Lung microvascular endothelial cell (primary cell): ENCODE measurements at places on chromosomes 11 and 22.
A peak's percentile ranks its signal among the peaks of the same experiment; 100 is the strongest.

GRCh38 chr11:72595292-72595684 is 78.9 kb downstream of the PDE2A start:
- DNase-seq: no peak

DNA sequence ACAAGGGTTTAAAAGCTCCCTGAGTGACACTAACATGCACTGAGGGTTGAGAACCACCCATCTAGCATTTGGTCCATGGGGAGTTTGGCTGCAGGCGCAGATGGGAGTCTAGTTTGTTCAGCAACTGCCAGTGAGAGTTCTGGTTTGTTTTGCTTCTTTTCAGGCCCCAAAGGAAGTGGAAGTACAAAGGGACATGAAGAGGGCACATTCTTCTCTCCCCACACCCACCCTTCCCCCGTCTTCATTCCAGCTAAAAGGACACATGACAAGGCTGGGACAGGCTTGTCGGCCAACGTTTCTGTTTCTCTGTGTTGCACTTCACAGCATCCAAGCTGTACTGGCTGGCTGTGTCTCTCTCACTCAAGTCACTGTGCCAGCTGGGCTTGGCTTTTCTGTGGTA is 8.2 kb upstream of the ENDOD1 start:
- peak; percentile 59 for DNase-seq

DNA sequence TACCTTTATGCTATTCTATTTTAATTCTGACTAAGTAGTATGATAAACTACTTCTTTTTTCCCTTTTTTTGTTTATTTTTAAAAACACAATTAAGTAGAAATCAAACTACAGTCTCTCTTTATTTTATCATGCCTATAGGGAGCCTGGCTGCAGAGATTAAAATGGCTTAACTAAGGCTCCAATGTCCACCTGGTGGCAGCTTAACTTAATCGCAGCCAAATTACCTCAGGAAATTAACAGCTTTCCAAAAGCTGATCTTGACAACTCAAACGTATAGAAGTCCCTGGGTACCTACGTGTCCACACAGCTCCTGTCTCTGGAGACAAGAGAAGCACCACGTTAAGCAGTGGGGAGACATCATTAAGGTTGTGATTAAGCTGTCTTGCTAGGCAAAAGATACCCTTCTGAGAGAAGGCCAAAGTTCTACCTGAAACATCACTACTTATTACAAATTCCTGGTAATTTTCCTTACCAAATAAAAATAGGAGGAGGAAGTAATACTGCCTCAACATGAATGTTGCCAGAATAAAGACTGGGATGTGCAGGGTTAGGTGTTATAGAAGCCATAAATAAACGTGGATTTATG is 63.2 kb upstream of the SNX19 start:
- DNase-seq: peak; percentile 17

DNA sequence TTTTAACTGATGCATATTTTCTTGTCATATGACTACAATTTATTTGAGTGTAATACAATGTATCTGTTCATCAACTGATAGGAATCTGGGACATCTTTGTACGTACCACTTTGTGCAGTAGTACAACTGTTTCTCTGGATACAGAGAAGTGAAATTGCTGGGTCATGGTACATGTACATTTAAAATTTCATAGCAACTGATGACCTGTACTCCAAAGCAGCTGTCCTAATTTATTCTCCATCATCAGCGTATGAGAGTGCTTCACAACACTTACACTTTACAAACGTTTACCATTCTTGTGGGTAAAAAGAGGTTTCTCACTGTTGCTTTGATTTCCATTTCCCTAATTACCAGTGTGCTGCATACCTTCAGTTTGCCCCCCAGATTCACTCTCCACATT is 552.8 kb upstream of the CADM1 start:
- no peak for DNase-seq

DNA sequence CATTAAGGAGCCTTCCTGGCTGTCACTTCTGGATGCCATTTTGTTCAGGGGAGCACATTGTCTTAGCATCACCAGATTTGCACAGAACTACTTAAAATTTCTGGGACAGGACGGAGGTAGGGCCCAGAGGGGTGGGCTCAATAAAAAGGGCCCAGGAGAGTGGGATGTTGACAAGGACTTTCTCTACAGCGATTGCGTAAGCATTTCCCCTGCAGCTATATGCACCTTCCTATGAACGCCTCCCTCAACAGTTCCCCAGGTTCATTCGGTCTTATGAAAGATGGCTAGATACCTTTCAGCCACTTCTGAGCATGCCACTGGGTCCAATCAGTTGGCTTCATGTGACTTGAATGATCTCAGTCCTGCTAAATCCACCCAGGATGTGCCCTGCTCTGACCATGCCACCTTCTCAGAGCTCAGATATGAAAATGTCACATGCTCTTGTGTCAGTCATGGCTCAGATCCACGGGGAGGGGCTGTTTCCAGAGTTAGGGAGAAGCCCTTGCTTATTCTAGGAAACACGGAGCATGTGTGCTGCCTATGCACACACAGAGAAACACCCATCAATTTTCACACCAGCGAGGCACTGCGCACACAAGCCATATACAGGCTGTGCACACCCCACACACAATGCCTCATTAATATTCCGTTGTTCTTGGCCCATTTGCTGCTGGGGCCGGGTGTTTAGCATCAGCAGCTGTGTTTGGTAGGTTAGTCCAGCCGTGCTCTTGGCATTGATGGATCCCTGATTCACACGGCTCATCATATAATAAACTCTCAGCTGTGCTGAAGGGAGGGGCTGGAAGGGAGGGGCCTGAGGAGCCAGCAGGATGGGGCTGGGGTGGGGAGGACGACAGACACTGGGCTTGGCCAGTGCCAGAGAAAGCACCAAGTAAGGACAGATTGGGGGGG is 52.5 kb upstream of the NNMT start:
- peak; percentile 32 for DNase-seq

DNA sequence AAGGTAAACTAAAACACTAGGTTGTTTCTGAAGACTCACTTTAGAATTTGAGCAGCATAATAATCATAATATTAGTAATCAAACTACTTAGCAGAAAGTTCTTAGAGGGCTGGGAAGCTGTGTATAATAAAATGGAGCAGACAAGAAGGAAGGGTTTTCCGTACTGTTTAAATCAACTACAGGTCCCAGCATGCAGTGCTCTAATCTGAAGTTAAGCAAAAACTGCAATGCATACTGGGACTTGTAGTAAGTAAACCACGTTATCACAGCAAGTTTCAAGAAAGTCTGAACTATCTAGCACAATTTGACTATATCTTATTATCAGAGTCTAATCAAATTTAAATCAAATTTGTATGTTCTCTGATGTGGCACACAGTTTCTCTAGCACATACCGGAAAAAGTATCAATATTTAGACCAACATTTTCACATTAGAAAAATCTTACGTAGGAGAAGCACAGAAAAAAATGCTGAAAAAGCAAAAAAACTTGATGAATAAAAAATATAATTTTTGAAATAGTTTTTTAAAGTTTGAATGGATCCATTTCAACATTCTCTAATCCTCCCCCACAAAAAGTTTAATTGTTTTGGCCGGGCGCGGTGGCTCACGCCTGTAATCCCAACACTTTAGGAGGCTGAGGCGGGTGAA is 8.2 kb downstream of the PHF21A start:
- DNase-seq: peak; percentile 73

GRCh38 chr11:95760941-95761340 is 28.6 kb downstream of the FAM76B start:
- no peak for DNase-seq

DNA sequence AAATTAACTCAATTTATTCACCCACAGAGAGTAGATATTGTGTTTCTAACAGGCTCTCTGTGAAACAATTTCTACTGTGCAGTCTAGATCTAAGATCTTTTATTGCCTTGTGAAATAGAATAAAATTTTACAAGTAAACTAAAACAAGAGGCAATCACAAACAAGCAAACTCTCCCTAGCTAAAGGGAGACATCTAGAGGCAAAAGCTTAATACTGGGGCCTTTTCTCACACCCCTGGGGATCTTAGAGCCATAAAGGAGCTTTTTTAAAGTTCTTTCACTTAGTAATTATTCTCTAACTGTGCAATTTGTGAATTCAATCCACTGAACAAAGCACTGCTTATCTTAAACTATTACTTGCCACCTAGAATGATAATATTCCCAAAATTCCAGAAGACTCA is 19.7 kb downstream of the ALG9 start:
- peak; percentile 35 for DNase-seq

GRCh38 chr22:48342732-48343131 is 1484.9 kb downstream of the BRD1 start:
- no peak for DNase-seq

DNA sequence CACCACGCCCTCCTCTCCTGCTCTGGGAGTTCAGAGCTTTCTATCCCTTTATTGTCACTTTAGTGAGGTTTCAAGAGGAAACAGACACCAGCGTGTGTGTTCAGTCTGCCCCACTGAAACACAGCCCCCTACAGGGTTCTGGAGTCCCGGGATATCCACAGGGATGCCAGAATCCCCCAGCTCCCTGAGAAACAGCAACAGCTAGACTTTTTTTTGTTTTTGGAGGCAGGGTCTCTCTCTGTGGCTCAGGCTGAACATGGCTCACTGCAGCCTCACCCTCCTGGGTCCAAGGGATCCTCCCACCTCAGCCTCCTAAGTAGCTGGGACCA is 10.4 kb downstream of the SULT4A1 start:
- no peak for DNase-seq

DNA sequence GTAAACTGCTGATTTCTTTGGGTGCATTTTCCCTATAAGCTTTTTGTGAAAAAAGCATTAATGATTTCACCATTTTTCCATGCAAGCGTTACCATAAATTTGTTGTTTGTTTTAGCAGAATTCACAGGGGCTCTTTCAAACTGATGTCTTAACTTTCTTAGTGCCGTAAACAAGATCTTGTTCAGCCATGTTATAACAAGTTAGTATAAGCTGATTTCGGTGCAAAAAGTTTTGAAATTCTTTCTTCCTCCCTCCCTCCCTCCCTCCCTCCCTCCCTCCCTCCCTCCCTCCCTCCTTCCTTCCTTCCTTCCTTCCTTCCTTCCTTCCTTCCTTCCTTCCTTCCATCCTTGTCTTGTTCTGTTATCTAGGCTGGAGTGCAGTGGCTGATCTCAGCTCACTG is 71.7 kb upstream of the CHORDC1 start:
- no peak for DNase-seq

DNA sequence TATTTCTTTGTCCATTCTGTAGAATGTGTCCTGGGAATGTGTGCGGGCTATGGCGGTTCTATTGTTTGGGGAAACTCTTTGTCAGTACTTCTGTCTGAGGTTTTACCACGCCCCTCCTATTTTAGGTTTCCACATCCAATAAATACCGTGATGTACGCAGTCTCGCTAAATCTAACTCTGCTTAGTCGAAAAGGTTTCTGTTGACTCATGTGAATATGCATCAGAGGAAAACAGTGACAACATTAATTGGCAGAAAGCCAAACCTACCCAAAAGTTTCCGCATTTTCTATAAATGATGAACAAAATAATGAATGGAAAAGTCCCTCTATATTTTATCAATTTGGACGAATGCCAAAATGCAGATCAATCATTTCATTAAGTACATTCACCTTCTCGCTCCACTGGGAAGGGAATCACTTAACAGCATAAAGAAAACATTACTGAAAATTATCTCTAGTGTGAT is 143.4 kb downstream of the MAML2 start:
- DNase-seq: peak; percentile 96

GRCh38 chr22:19722982-19723231 is 432 bp upstream of the GP1BB start:
- DNase-seq: no peak

DNA sequence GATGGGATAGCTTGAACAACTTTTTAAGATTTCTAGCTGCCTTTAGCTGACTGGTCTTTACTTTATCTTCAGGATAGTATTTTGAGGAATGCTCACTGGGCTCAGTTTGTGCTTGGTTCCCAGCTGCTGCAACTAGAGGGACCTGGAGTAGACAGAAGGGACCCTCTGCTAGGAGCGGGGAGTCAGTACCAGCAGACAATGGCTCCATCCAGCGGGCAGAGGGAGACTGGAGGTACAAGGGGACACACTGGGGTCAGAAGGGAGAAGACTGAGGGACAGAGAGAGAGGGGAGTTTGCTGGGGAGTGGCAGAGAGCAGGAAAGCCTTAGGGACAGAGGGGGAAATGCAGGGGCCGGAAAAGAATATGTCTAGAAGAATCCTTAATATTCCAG is 22.0 kb upstream of the ACER3 start:
- peak; percentile 60 for DNase-seq

DNA sequence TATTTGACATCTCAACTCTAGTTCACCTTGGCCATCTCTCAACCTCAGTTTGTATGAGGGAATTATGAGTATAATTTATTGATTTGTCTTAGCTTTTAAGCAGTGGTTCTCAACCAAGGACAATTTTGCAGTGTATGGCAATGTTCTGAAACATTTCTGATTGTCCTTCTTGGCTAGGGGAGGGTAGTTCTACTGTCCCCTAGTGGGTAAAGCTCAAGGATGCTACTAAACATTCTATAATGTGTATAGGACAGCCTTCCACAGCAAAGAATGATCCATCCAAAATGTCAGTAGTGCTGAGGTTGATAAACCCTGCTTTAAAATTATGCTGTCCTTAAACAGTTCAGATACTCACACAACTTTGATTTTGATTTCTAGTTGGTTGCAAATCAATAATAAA is 78.1 kb upstream of the ALKBH3 start:
- DNase-seq: peak; percentile 8

GRCh38 chr22:40216041-40216756 is 38.5 kb downstream of the TNRC6B start:
- no peak for DNase-seq

GRCh38 chr22:29780748-29781676 is 13.8 kb downstream of the UQCR10 start:
- no peak for DNase-seq

GRCh38 chr22:42937164-42937843 is 77.6 kb downstream of the PACSIN2 start:
- no peak for DNase-seq

GRCh38 chr22:25923914-25924313 is 181.9 kb downstream of the MYO18B start:
- no peak for DNase-seq

GRCh38 chr11:115745610-115746512 is 241.6 kb upstream of the CADM1 start:
- no peak for DNase-seq

DNA sequence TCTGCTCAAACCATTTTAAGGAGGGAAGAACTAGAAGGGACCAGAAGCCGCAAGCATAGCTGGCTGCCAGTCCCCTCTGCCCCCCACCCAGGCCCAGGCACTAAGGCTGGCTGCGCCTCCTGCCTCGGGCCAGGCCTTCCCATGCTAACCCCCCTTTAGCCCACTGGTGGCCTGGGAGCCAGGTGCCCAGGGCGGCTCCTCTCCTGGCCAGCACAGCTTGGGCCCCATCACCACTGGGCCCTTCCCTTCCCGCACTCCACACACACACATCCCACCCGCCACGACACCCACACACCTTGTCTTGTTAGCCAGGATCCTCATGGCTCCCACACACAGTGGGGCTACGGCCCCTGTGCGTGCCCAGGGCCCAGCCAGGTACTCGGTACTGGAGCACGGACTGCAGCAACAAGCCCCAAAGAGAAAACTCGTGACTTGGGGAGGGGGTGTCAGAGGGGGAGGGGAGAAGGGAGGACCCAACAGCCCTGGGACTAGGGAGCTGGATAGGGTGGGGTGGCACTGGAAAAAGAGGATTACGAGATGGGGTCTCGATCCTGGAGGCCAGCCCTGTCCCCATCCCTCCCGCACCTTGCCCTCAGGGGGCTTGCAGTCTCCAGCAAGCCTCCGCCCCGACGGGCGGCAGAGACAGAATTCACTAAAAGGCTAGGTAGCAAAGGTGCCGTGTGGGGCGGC is 16.0 kb downstream of the BCL9L start:
- DNase-seq: no peak
